ENCODE measurements at places on chromosomes 3 and 15.

- no peak for DNase-seq
Observed at GRCh38 chr15:37375519-37375918, 275.2 kb upstream of the MEIS2 start.

GRCh38 chr3:134236505-134237170 is 14.0 kb downstream of the RYK start:
- no peak for DNase-seq

DNA sequence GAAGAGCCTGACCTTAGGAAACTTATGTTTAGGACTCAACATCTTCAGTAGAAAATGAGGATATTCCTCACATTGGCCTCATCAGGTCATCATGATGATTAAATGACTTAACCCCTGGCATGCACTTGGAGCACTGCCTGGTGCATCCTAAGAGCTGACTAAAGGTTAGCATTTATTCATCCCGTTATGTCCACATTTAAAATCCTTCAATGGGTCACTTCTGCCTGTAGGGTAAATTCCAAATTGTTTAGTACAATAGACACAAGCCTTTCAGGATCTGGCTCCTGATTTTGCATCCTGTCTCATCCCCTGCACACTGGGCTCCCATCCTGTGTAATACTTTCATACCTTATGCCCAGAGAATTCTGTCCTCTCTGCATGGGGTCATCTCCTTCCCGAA is 195.2 kb upstream of the MCTP2 start:
- no peak for DNase-seq

DNA sequence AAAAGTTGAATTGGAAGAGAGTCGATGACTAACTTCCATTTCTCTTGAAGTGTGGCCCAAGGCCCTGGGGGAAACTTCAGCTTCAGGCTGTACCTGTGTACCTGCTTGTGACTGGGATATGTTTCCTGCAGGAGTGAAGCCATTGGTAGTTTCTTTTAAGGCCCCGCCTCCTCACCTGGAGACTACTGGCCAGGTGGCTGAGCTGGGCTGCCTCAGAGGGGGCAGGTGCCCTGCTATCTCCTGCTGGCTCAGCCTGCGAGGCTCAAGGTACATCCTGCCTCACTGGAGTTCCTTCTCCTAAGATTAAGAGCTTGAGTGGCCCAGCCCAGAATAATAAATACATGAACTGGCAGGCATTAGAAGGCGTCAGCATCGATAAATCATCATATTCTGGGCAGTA is 121.6 kb upstream of the ROPN1 start:
- DNase-seq: no peak

GRCh38 chr15:78567531-78567930 is 2.2 kb downstream of the CHRNA5 start:
- peak; percentile 21 for DNase-seq

- no peak for DNase-seq
Observed at GRCh38 chr15:54307252-54307902, 329.1 kb downstream of the UNC13C start.

DNA sequence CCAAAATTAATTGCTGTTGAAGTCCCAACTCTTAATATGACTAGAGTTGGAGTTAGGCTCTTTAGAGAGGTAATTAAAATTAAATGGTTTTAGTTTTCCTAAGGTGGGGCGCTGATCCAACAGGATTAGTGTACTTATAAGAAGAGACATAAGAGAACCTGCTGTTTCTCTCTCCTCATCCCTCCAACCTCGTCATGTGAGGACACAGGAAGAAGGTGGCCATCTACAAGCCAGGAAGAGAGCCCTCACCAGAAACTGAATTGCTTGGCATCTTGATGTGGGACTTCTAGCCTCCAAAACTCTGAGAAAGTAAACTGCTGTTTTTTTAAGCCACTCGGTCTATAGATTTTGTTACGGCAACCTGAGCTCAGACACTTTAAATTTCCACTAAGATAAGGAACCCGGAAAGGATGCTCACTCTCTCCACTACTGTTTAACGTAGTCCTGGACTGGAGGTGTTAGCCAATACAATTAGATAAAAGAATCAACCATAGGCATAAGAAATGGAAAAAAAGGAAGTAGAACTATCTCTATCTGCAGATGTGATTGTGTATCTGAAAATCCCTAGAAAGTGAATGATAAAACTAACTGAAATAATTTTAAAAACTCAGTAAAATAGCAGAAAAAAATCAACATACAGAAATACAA is 26.8 kb downstream of the DCBLD2 start:
- no peak for DNase-seq

GRCh38 chr3:178272841-178273240 is 263.4 kb upstream of the KCNMB2 start:
- no peak for DNase-seq

DNA sequence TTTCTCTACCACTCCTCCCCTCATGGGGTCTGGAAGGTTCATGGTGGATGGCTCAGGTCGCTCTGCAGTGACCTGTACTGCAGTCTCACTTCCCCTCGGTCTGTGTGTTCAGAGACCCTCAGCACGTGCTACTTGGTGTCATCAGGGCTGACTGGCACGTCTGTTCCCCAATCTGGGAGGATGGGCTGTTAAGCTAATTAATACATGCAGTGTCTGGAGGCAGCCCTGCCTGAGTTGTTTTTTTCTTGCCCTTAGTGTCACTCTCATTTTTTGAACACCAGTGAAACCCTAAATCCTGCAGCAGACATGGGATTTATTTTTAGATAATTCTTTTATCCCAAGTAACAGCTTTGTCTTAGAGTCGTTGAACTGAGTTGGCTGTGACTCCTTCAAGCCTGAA is 64.6 kb downstream of the ARNT2 start:
- DNase-seq: no peak

GRCh38 chr15:72141171-72142084 is 23.2 kb downstream of the SENP8 start:
- DNase-seq: no peak

- DNase-seq: no peak
Observed at GRCh38 chr15:75869446-75869845, 26.2 kb downstream of the UBE2Q2 start.

All from NCI-H2081 (cell line).